ENCODE measurements at places on chromosomes 7 and 10.

DNA sequence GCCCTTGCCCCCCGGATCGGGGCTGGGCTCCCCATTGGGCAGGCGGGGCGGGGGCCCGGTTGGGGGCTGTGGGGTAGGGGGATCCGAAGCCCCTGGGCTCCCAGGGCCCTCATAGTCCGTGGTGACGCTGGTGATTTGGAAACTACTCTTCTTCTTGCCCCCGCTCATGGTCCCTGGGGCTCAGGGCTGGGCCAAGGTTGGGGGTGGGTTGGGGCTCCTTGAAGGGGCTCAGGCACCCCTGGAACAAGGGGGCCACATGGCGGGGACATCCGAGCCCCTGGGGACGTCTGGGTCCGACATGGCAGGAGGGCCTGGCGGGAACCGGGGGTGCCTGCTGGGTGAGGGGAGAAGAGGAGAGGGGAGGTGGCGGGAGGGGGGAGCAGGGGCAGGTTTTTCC lies 1.1 kb downstream of the TSC22D4 start:
- DNase-seq: no peak

- no peak for DNase-seq
Measured at GRCh38 chr7:107212725-107213124, 43.9 kb downstream of the HBP1 start.

DNA sequence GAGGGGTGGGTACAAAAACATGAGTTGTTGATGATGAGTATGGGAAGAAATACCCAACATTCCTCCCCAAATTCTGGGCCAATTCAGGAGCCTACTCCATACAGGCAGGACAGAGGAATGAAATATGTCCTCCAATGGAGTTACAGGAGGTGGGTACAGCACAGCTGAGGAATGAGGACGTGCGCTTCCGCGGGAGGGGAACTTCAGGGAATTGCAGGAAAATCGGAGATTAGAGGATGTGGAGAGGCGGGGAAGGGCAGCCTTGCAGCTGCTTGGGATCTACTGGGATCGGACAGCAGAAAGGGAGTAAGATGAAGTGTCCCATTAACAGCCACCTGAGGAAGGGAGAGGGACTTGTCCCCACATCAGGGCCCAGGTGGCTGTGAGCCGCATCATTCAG lies 50.2 kb downstream of the PDIA4 start:
- no peak for DNase-seq

GRCh38 chr10:4656576-4657194 lies 169.3 kb upstream of the AKR1E2 start:
- no peak for DNase-seq

All from cortex of kidney (tissue), 1 donor.